GM13976 (cell line): ENCODE measurements at places on chromosomes 4 and X.
A peak's percentile ranks its signal among the peaks of the same experiment; 100 is the strongest.

GRCh38 chrX:41512394-41512793 is 65.3 kb downstream of the NYX start:
- DNase-seq: peak; percentile 44

DNA sequence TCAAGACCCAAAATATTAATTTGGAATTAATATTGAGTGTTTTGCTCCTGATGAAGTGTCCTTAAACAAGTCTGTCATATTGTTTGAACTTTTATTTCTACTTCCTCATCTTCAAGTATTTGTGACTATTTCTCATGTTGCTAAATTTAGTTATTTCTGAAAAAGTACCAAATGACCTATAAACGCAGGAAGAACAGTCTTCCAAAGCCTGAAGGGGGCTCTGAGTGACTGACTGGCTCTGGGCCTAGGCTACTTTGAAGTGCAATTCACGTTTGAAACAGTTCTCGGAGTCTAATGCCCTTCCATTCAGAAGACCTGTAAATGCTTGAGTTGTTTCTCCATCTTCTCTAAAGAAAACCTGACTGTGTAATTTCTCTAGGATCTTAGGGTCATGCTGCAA is 26.5 kb downstream of the GALNT7 start:
- DNase-seq: no peak

DNA sequence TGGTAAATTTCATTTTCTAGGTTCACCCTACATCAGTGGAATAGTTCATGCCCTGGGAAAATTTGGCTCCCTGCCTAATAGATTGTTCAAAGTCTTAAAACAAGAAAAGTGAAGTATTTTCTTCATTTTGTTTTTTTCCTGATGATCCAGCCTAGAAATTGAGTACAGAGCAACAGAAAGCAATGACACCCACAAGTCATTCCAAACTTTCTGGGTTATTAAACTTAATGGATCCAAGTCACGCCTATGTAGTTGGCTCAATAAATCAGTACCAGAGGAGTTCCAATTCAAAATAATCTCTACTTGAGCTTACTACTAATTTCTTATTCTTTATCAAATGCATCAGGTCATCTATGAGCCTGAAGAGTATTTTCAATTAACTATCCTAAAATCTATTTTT is 937.6 kb upstream of the SLIT2 start:
- DNase-seq: no peak

- no peak for DNase-seq
These were observed 3.1 kb downstream of the DCAF16 start for GRCh38 chr4:17807446-17807845.

DNA sequence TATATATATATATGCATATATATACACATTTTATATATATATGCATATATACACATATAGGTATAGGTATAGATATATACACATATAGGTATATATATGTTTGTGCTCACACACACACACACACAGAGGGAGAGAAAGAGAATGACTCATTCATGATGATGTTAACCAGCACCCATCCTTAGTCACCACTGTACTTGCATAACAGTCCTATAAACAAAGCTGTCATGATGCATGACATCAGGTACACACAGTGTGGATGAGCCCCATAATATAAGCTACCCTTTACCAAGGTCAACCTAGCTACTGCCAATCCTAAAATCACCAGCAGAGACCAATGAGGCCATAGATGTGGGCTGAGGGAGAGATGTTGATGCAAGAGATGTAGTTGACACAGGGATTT is 1408.0 kb downstream of the RAPGEF2 start:
- DNase-seq: no peak

DNA sequence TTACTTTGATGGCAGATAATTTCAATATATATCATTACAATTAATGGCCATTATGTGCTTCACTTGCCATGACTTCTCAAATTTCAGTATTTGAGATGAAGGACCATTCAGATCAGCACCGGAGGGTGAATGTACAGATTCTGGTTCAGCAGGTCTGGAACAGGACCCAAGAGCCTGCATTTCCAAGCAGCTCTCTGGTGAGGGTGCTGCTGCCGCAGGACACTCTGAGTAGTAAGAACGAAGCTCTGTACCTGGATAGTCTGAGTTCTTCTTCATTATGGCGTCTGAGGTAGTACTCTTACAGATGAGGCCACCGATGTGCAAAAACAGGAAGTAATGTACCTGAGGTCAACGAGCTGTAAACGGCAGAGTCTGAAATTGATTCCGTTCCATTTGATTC is 228.2 kb downstream of the FBXW7 start:
- DNase-seq: no peak

DNA sequence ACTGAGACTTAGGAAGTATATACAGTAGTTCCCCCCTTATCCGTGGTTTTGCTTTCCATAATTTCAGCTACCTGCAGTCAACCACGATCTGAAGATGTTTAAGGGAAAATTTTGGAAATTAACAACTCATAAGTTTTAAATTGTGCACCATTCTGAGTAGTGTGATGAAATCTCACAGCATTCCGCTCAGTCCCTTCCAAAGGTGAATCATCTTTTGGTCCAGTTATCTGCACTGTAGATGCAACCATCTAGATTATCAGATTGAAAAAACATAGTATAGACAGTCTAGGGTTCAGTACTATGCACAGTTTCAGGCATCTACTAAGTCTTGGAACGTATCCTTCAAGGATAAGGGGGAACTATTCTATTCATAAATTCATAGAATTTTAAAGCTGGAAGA is 109.0 kb downstream of the ANXA3 start:
- no peak for DNase-seq

- no peak for DNase-seq
These were observed 1526.2 kb upstream of the IGFBP7 start for GRCh38 chr4:58636381-58636780.

DNA sequence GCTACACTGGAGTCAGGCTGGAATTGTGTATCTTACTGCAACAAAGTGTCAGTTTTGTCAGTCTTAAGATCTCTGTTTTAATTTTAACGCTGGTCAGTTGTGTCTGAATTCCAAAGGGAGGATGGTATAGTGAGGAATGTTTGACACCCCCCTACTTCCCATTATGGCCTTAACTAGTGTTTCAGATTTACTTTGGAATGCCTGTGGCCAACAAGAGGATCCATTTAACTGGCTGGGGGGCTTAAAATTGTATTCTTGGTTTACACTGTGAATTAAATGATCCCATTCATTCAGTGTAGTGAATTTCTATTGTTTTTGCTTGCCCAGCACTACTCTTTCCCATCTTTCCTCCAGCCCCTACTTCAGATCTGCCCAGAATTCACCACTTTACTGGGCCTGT is 75.8 kb upstream of the IQCM start:
- DNase-seq: no peak

DNA sequence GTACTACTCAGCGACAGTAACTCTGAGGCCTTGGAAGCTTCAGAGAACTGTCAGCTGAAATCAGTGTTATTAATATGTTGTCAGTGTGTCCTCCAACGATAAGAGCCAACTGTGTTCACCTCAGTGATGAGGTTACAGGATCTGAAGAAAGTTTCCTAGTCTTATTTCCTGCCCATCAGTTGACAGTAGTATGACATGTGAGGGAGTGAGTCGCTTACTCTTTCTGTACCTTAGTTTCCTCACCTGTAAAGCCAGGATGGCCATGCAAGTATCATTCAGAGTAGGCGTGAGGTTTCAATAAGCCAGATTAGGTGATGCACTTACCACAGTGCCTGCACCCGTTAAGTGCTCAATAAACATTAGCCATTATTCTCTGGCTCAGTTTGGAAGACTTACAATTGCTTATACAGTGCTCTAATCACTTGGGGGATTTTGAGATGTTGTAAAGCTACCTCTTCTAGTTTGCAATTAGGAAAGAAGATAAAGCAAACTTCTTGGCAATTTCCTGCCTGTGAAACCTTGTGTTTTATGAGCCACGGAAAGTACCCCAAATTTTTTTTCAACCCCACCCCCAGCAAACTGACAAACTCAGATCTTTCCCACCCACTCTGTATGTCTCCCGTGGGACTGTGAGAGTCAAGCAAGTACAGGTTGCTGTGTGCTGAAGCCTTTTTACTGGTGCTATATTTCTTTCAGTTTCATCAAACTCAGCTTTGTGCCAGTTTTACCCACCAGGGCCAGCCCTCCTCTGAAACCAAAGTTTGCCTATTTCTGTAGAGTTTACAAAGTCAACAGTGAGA is 62.2 kb downstream of the ANXA3 start:
- DNase-seq: no peak

DNA sequence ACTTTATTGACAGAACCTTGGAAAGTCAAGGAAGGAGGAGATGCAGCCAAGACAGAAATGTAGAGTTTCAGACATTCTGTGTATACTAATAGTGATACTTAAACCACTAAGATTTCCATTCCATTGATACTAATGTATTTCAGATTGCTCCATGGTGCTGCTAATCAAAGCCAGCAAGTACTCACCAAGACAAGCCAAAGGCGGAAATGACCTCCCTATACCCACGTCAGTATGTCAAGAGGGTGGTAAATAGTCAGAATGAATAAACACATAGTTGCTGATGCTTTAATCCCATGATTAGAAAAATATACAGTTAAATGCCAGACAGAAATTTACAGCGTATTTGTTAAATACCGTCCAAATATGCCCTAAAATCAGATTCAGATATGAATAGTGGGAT is 417.8 kb upstream of the INTU start:
- no peak for DNase-seq

GRCh38 chrX:139784807-139785206 is 76.8 kb upstream of the MCF2 start:
- DNase-seq: peak; percentile 12

DNA sequence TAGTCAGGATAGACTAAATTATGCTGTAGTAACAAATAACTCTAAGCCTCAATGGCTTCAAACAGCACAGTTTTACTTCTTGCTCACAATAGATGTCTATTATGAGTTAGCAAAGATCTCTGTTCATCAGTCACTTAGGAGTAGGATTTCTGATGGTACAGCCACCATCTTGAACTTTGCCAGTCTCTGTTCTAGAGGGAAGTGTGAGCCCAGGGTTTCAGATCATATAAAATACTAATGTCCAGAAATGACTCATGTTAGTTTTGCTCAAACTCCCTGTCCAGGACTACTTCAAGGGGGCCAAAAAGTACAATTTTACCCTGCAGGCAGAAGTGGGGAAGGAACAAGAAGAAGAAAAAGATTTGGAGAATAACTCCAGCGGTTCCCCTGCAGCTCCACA is 77.1 kb upstream of the LSM6 start:
- DNase-seq: peak; percentile 31

DNA sequence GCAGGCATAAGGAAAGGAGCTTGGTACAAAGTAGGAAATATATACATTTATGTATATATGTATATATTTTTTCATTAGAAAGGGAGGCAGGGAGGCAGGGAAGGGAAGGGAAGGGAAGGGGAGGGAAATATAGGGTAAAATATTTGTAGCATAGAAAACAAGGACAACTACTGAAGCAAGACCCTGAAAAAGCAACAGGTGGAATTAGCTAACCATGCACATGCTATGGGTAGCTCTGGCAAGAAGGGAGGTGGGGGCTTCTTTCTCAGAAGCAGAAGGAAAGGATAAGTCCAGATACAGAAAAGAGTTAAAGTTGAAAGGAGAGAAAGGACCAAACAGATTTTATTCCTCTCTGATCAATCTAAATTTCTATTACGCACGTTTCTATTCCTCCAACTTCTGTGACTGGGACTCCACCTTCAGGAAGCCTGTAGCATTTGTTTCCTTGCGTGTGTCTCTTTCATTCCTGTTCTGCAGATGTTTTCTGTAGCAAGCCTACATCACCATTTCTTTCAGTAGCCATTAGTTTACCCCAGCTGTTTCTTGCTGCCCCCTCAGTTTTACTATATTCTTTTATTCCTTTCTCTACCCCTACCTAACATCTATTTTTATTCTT is 82.9 kb downstream of the OR13H1 start:
- DNase-seq: no peak

DNA sequence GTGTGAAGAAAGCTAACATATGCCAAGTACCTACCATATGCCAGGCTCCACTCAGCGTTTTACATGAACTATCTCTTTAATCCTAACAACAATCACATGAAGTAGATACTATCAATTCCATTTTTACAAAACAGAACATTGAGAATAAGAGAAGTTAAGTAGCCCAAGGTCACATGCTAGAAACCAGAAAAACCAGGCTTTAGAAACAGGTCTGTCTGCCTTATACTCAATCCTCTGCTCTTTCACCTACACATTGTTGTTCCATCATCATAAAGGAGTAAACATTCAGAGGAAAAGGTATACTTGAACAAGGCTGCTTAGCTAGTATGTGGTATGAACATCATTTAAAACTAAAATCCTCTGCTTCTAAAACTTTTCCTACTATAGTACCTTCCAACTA is 42.1 kb downstream of the WDFY3 start:
- no peak for DNase-seq

- DNase-seq: peak; percentile 31
These were observed 88.0 kb upstream of the CBR4 start for GRCh38 chr4:169098054-169098497.

GRCh38 chr4:5156682-5157081 is 105.4 kb downstream of the STK32B start:
- no peak for DNase-seq

DNA sequence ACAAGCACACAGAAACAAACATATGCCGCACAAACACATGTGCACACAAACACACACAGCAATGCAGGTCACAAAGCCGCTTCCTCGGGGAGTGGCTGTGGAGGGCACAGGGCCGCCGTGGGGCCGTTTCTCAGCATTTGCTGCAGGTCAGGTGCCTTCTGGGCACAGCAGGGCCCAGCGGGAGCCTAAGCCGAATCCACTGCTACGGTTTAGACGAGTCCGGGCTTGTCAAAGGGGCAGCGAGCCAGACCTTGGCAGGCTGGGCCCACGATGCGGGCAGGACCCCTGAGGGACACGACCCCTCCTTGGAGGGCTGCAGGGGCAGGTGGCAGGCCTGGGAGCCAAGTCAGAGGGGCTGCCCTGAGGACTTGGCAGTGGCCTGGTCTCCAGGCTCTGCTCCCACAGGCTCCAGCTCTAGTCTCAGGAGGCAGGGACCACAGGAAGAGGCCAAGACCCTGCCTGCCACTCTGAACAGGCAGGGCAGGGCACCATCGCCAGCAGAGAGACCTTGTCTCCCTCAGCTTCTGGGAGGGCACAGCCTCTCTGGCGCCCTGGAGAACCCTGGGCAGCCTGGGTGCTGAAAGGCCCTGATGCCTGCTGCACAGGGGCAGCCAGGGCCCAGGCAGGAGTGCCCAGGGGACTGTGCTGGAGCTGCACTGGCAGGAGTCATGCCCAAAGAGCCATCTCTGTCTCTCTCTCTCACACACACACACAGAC is 5.5 kb upstream of the ATP2B3 start:
- DNase-seq: no peak

DNA sequence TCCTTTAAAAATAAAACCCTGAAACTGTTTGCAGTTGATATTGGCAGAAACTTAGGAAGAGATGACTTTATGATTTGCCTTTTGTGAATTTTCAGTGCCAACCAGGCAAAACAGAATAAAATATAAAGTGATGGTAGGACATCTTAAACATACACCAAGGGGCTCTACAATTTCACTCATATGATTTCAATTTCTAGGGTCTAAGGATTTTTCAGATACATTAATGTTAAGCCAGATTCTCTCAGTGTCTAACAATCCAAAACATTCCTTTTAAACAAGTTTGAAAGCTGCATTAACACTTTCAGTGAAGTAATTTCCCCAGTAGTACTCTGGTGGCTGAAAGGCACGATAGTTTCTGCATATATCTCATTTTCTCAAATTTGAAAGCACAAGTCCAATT is 1262.0 kb upstream of the ADGRL3 start:
- no peak for DNase-seq

- peak; percentile 32 for DNase-seq
These were observed 81.3 kb downstream of the ARHGAP24 start for GRCh38 chr4:85556283-85556682.
